NCI-H187 treated with DMSO at 0.1 percent for 48 hours (cell line): ENCODE measurements at places on chromosomes 11 and 22.

- DNase-seq: no peak
Observed at GRCh38 chr11:63621071-63621470, 6.8 kb upstream of the PLAAT3 start.

DNA sequence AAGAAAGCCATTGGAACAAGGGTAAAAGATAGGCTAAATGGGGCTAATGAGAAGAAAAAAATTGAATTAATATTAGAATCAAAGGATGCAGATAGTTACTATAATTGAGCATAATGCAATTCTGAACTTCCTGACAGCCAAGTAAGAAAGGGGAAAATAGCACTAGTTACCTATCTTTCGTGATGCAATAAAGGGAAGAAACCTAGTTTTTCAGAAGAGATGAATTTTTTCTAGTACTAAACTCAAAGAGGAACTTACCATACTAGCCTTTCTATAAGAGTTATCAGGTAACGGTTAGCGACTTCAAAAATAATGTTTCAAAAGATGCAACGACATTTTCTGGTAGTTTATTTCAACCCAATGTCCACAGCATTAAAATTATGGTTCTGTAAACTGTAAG, 8.8 kb upstream of the WT1 start:
- DNase-seq: no peak

DNA sequence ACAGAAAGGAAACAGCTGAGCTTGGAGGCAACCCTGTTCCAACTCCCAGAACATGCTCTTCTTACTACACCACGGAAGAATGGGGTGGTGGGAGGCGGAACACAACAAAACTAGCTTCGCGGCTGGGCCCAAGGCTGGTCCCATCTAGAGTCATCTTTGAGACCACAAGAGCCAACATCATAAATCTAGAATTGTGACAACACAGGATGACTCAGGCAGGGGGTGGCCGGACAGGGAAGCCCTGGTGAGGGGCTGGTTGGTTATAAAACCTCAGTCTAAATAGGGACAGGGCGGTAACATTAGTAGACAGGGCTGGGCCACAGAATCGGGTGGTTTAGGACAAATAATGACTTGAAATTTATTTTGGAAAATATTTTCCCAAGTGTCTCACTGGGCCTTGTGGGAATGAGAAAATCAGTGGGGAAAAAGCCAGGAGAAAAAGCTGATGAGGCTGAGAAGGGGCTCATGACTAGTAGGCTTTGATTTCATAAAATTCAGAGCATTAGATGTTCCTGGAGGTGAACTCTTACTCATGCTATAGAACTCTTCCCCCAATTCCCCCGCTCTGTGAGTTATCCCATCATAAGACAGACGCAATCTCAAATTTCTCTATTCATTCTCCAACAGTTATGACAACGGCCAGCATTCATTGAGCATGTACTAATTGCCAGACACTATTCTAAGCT, 151.8 kb upstream of the TIMP3 start:
- no peak for DNase-seq

GRCh38 chr22:23622634-23623033, 9.5 kb downstream of the DRICH1 start:
- no peak for DNase-seq

DNA sequence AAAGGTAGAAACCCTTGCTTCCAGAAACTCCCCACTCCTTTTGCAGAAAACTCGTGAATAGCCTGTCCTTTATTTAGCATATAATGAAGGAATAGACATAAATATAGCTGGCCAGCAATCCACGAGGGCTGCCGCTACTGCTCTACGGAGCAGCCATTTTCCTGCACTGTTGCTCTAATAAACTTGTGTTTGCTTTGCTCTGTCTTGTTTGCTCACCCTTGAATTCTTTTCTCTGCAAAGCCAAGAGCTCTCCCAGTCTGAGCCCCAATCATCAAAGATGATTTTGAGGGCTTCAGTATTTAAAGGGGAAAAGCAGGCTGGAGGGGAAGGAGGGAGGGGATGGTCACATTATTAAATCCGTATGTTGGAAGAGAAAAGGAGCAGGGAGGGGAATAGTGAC, 16.6 kb upstream of the CHKA start:
- no peak for DNase-seq

DNA sequence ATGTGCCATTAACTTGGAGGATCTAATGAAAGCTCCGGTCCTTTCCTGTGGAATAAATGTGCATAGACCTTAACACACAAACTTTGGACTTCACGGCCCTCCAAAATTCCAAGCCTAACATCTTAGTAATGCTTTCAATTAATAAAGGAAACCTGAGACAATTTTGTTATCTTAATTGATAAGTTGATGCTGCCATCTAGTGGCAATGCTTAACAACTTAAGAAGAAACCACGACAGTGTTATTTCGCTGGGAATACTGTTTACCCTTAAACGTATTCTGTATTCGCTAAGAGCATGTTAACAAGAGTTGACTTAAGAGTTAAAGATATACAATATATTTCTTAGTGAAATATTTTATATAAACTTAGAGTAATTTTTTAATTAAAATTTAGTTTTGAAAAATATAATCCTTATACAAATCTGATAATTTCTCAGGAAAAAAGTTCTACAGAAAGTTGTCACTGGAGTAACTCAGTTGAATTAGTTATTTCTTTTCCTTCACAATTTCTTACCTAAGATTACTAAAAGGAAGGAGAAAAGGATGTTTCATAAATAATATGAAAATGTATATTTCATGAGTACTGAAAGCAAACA, 35.0 kb upstream of the OR9G4 start:
- DNase-seq: no peak

GRCh38 chr22:49735411-49735900, 92.2 kb downstream of the BRD1 start:
- no peak for DNase-seq
